ENCODE measurements at places on chromosomes 13 and 19.

DNA sequence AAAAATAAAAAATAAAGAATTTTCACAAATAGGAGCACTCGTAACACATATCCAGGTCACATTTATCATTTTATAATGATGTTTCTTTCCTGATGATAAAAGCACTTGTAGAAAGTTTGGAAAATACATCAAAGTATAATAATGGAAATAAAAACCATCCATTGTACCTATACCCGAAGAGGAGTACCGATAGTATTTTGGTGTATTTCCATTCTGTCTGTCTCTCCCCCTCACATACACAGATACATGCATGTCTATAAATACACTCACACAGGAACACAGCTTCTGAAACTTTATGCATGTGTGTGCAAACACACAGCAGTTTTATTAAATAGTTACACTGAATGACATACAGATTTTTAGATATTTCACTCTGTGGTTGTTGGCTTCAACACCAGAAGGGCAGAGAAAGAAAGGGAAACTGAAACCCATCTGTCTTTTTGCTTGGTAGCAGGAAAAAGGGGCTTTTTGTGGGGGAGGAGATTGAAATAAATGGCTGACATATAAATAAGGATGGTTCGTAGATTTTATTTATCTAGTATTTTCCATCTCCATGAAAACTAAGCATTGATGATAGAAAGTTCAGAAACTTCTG is 114.8 kb downstream of the LRCH1 start:
- peak overlapping the region; percentile 13 for H3K4me3 ChIP-seq
- no peaks in the 10 kb centered on the region for H3K36me3 ChIP-seq
- H3K4me1 ChIP-seq: peaks cover 7% of the 10 kb centered on the region
- no peaks in the 10 kb centered on the region for H3K27me3 ChIP-seq
- H3K27ac ChIP-seq: peak overlapping the region; percentile 21
- no peak for DNase-seq

GRCh38 chr19:31497709-31498108 is 148.5 kb upstream of the TSHZ3 start:
- no peaks in the 10 kb centered on the region for H3K36me3 ChIP-seq
- H3K4me3 ChIP-seq: no peak overlapping the region
- H3K27me3 ChIP-seq: no peaks in the 10 kb centered on the region
- H3K4me1 ChIP-seq: no peaks in the 10 kb centered on the region
- DNase-seq: no peak
- H3K27ac ChIP-seq: no peak overlapping the region

DNA sequence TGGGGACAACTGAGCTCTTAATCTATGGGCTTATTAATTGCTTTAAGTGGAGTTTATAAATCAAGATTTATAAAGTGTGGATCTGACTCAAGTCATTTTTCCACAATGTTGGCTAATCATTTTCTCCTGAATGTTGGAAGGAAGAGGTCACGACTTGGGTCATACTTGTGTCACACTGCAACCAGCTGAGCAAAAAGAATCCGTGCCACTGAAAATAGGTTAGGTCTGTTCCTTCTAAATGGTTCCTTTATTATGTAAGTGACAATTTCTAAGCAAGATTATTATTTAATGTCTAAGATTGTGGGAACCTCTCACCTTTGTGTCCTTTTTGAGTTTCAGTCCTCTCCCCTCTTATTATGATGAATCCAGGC is 178.6 kb downstream of the SHISA2 start:
- H3K4me1 ChIP-seq: no peaks in the 10 kb centered on the region
- no peaks in the 10 kb centered on the region for H3K27me3 ChIP-seq
- DNase-seq: no peak
- H3K4me3 ChIP-seq: no peak overlapping the region
- H3K27ac ChIP-seq: no peak overlapping the region

DNA sequence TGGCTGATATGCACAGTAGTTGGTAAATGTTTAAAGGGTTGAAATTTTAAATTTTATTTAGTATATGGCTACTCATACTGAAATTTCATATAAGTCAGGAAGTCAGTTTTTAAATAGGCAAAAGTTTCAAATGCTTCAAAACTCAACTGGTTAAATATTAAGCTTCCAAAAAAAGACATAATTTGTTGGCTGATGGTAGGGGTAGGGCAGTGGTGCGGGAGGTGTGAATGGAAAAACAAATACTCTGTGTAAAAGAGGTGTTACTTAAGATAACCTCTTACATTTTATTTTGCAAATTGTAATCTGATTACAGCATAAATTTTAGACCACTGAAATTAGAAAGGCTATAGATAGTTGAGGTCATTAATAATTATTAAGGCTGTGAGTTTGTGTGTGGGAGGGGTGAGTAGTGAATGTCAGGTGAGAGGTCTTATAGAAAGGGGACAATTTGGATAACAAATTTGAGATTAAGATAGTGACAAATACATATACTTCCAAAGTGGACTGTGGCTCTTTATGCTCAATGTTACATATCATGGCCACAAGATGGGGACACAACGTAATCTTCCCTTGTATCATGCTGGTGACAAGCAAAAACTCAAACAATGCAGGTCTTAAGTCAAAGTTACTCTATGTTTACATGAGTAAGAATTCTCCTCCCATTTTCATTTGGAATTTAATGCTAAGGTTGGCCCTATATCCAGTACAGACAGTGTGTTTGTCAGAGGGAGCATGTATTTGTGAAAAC is 36.6 kb upstream of the OXGR1 start:
- H3K4me3 ChIP-seq: no peak overlapping the region
- no peaks in the 10 kb centered on the region for H3K27me3 ChIP-seq
- H3K27ac ChIP-seq: no peak overlapping the region
- no peak for DNase-seq
- H3K4me1 ChIP-seq: no peaks in the 10 kb centered on the region

- no peak for DNase-seq
- no peaks in the 10 kb centered on the region for H3K4me1 ChIP-seq
- no peak overlapping the region for H3K27ac ChIP-seq
- no peak overlapping the region for H3K4me3 ChIP-seq
- no peaks in the 10 kb centered on the region for H3K36me3 ChIP-seq
- H3K27me3 ChIP-seq: no peaks in the 10 kb centered on the region
These were observed 14.5 kb downstream of the PLIN4 start for GRCh38 chr19:4503825-4504170.

DNA sequence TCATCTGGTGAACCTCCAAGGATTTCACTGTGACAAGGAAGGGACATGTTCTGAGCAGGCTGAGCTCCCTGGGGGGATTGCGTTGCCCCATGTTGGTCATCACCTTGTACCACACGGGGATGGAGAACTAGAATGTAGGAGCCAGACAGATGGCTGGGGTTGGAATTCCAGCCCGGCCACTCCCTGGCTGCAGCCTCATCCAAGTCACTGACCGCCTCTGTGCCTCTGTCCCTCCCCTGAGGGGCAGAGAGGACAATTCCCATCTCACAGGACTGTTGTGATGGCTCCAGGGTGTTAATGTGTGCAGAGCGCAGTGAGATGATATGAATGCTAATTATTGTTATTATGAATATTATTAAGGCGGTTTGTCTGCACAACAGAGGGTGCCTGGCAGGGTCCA is 24.1 kb downstream of the ADGRL1 start:
- no peaks in the 10 kb centered on the region for H3K27me3 ChIP-seq
- no peak overlapping the region for H3K4me3 ChIP-seq
- no peak overlapping the region for H3K27ac ChIP-seq
- H3K36me3 ChIP-seq: no peaks in the 10 kb centered on the region

GRCh38 chr19:45615795-45616703 is 14.0 kb upstream of the GPR4 start:
- H3K4me1 ChIP-seq: peaks cover 15% of the 10 kb centered on the region
- H3K36me3 ChIP-seq: no peaks in the 10 kb centered on the region
- no peaks in the 10 kb centered on the region for H3K27me3 ChIP-seq
- H3K27ac ChIP-seq: peak overlapping the region; percentile 68

DNA sequence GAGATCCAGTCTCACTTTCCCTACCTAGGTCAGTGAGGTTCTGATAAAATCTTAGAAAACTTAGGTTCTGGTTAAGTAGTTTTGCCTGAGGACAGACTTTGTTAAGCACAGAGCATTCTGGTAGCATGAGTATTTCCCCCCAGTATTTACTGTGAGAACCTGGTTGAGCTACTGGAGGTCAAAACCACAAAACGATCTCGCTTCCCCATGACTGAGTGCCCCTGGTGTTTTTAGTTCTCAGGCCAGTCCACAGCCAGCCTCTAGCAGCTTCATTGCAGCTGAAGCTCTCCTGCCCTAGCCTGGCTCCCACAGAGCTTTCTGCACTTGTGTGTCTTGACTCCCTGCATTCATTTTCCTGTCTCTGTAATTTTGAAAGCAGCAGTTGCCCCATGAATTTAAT is 1138.2 kb downstream of the UQCRFS1 start:
- no peaks in the 10 kb centered on the region for H3K4me1 ChIP-seq
- no peaks in the 10 kb centered on the region for H3K36me3 ChIP-seq
- no peak overlapping the region for H3K4me3 ChIP-seq
- H3K27ac ChIP-seq: no peak overlapping the region
- DNase-seq: no peak
- H3K27me3 ChIP-seq: no peaks in the 10 kb centered on the region

DNA sequence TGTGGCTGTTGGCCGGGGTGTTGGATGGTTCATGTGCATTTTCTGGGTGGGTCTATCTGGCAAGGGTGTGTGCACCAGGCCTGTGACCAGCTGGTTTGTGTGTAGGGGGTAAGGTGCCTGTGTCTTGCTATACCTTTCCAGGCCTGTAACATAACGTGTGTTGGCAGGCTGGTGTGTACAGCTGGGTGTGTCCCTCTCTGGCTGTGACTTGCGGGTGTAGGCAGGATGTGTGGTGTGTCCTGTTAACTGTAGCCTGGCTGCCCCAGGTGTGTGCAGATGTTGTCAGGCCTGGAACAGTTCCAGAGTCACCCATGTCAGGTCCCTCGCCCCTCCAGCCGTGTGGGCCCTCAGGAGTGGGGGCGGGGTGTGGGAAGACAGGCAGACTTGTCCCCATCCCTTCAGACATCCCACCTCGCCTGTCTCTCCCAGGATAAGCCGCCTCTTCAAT is 9.8 kb downstream of the KCTD15 start:
- no peaks in the 10 kb centered on the region for H3K4me1 ChIP-seq
- H3K36me3 ChIP-seq: no peaks in the 10 kb centered on the region
- no peak overlapping the region for H3K4me3 ChIP-seq

- H3K27me3 ChIP-seq: no peaks in the 10 kb centered on the region
- no peaks in the 10 kb centered on the region for H3K36me3 ChIP-seq
- DNase-seq: no peak
- H3K4me3 ChIP-seq: no peak overlapping the region
- no peak overlapping the region for H3K27ac ChIP-seq
These were observed 6.4 kb downstream of the LRCH1 start for GRCh38 chr13:46559272-46559805.

DNA sequence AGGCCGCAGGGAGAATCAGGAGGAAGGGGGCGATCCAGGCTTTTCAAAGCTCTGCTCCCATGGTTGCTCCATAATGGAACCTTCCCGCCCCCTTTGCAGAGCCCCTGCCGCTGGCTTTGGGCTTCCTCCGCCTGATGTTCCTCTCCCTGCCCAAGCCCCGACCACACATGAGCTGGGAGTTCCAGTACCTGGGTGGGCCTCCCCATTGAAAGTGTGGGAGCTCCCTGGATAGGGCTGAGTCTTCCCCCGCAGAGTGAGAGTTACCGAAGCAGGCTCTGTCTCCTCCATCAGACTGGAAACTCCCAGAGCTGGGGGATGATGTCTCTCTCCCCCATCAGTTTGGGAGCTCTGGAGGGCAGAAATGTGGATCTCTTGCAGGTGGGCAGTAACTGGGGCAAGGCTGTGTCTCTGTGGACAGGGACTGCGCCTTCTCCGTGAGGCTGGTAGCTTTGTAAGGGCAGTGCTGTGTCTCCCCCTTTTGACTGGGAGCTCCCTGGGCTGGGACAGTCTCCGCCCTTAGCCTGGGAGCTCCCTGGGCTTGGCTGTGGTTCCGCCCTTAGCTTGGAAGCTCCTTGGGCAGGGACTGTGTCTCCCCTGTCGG is 722 bp downstream of the DCAF15 start:
- DNase-seq: no peak
- H3K4me3 ChIP-seq: peak overlapping the region; percentile 76
- no peaks in the 10 kb centered on the region for H3K27me3 ChIP-seq
- H3K4me1 ChIP-seq: peaks cover 14% of the 10 kb centered on the region
- peaks cover 39% of the 10 kb centered on the region for H3K36me3 ChIP-seq

- H3K4me1 ChIP-seq: no peaks in the 10 kb centered on the region
- H3K4me3 ChIP-seq: no peak overlapping the region
- H3K27ac ChIP-seq: no peak overlapping the region
- H3K36me3 ChIP-seq: no peaks in the 10 kb centered on the region
These were observed 405.2 kb upstream of the PRR20A start for GRCh38 chr13:56735537-56735942.

DNA sequence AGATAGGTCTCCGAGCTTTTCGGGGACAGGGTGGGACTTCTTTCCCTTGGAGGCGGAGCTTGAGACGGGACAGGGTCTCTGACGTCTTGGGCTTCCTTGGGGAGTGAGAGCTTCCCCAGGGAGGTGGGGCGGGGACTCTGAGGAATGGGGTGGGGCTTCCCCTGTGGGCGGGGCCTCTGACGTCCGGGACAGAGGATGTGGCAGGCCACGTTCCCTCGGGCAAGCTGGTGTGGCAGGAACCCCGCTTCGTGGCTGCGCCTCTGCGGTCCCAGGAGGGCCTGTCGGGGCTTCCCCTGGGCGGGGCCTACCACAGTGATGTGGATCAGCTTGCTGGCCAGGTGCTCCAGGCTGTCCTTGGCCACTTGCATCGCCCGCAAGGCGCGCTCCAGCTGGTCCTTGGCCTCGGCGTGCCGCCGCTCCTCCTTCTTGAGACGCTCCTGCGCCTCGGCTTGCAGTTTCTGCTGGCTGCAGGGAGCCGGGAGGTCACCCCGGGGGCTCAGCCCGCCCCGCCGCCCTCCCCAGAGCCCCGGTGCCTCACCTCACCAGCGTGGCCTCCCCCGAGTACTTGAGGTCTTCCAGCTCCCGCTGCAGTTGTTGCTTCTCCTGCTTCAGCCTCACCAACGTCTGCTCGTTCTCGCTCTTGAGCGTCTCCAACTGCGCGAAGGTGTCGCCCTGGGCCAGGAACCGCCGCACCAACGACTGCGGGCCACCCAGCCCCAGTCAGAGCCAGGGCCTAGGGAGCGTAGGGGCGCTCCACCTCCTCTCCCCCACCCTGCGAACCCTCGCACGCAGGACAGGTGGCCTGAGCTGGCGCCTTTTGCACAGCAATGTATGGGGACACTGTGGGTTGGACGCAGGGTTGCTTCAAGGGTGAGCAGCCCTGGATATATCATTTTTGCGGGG is 3.3 kb upstream of the RGL3 start:
- peak; percentile 89 for DNase-seq
- H3K4me3 ChIP-seq: peak overlapping the region; percentile 29
- H3K27ac ChIP-seq: no peak overlapping the region
- peaks cover 53% of the 10 kb centered on the region for H3K27me3 ChIP-seq
- H3K36me3 ChIP-seq: no peaks in the 10 kb centered on the region

- H3K27me3 ChIP-seq: no peaks in the 10 kb centered on the region
- H3K4me1 ChIP-seq: no peaks in the 10 kb centered on the region
- no peaks in the 10 kb centered on the region for H3K36me3 ChIP-seq
These were observed 5.9 kb upstream of the CCL25 start for GRCh38 chr19:8046569-8047165.

DNA sequence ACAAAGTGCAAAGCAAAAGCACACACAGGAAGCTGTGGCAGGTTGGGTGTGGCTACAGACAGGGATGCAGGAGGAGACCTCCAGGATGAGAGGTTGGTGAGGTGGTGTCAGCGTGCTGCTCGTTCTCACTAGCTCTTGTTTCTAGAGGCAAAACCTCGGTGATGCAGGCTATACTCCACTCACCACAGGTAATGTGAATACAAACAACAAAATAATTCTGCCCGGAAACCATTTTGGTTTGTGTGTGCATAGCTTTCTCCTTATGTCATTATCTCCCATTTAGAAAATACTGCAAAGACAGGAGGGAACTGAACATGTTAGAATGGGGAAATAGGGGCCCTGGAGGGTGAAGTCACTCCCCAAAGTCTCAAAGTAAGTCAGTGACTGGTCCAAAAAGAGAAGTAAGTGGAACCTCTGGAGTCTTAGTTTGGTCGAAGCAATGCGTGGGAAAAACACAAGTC is 9.4 kb downstream of the LCP1 start:
- no peaks in the 10 kb centered on the region for H3K36me3 ChIP-seq
- H3K27ac ChIP-seq: peak overlapping the region; percentile 52
- no peaks in the 10 kb centered on the region for H3K27me3 ChIP-seq
- no peak for DNase-seq
- peaks cover 3% of the 10 kb centered on the region for H3K4me1 ChIP-seq

Data from Peyer's patch (tissue), 4 donors.